ENCODE measurements at places on chromosomes 1 and 21.
A peak's percentile ranks its signal among the peaks of the same experiment; 100 is the strongest.

GRCh38 chr21:42599486-42599885, 53.9 kb upstream of the PDE9A start:
- no peak for DNase-seq

DNA sequence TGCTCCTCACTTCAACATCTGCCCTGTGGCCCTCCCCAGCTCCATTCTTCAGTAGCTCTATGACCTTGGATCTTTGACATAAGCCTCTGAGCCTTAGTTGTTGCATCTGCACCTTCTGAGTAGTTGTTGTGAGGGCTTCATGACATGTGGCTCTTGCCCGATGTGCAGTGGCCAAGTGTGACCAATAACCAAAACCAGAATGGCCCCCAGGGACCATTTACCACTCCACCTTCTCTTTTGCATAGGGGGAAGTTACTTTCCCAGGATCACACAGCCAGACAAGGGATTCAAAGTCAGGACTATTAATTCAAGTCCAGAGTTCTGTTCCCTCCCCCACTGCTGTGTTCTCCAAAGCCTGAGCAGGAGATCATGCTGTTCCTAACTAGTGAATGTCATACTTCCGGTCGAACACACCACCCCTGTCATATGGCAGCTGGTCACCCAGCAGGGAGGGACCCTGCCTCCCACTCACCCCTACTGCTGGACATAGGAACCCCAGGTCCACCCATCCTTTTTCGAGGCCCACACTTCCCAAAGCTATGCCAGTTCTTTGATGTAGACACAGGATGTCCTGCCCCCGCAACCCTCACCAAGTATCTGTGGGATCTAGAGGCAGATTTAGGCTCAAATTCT, 4.0 kb downstream of the FGR start:
- peak; percentile 93 for DNase-seq

- DNase-seq: peak; percentile 6
Observed at GRCh38 chr1:20840731-20841130, 53.6 kb upstream of the HP1BP3 start.

DNA sequence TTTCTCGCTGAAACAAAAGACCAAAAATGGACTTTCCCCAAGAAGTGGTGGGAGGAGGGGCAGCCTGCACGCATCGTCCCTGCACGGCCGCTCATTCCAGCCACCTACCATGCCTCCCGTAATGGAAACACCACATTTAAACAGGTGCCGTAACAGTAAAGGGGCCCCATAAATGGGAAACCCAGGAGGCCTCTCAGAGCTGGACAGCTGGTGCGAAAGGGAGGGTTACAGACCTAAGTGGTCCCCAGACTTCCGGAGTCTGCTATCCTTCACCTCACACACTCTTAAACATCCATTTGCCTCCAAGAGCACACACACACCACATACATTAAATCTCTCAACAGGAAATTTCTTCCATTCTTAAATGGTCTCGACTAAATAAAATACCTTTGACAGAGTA, 120.7 kb upstream of the SOD1 start:
- DNase-seq: no peak

DNA sequence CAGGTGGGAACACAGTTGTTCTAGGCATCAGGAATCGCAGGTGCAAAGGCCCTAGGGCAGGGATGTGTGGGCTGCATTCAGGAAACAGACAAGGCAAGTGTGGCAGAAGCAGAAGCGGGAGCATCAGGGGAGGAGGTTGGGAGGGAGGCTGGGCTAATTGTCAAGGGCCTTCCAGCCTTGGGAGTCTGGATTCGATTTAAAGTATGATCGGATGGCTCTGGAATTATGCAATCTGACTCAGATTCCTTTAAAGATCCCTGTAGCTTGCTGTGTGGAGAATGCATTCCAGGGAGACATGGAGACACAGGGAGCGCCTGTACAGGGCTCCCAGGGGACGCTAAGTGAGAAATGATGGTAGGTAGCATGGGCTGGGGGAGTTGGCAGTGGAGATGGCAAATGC, 86.5 kb downstream of the LACTBL1 start:
- no peak for DNase-seq
